ENCODE measurements at places on chromosomes 16 and 17.

DNA sequence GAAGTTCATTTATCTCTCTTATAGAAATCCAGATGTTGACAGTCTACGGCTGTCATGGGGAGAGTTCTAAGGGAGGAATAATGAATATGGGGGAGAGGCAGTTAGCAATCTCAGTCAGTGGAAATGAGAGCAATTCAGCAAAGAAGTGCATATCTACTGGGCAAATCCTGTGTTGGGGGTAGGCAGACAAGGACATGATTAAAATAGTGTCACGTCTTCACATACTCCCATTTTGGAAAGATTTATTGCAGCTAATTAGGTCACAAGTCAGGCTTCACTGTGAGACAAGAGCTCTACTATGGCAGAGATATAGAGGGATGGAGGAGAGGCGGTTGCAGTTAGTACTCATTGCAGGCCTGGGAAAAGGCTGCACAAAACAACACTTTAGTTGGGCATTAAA lies 29.8 kb downstream of the LRRC36 start:
- DNase-seq, result no peak

GRCh38 chr17:42547698-42548069 lies 5.0 kb upstream of the HSD17B1 start:
- no peak for DNase-seq

GRCh38 chr16:86984343-86984742 lies 332.8 kb downstream of the C16orf95 start:
- no peak for DNase-seq

DNA sequence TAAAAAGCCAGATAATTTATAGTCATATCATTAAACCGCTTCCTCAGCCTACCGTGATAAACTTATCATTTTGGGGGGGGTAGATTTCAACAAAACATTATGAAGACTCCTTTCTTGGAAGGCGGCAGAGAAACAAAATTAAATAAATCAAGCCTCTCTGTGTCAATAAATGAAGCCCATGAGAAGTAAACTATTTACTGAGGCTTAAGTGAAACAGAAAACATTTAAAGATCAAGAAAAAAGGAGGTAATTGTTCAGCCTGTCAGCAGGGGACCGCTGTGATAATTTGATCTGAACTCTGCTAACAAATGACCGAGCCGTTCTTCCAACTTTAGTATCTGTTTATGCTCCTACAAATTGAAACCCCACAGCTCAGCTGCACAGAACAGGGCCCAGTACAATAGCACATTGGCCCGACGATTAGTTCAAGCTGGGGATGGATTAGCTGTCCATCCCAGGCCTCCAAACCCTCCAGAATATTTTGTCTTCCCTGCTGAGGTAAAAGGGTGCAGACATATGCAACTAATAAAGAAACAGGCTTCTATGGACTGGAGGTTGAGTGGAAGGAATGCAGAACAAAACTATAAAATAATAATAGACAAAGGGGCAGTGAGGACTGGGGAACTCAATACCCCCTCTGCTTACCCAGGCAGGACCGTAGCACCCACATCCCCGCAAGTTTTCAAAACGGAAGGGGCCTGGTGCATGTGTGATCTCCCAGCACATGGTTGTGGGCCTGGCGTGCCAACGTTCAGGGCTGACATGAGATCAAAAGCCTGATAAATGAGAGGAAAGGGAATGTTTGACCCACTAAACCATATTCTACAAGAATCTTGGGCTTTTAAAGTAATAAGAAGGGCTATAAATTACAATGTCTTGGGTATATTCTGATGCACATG lies 298.1 kb upstream of the IRX5 start:
- no peak for DNase-seq

DNA sequence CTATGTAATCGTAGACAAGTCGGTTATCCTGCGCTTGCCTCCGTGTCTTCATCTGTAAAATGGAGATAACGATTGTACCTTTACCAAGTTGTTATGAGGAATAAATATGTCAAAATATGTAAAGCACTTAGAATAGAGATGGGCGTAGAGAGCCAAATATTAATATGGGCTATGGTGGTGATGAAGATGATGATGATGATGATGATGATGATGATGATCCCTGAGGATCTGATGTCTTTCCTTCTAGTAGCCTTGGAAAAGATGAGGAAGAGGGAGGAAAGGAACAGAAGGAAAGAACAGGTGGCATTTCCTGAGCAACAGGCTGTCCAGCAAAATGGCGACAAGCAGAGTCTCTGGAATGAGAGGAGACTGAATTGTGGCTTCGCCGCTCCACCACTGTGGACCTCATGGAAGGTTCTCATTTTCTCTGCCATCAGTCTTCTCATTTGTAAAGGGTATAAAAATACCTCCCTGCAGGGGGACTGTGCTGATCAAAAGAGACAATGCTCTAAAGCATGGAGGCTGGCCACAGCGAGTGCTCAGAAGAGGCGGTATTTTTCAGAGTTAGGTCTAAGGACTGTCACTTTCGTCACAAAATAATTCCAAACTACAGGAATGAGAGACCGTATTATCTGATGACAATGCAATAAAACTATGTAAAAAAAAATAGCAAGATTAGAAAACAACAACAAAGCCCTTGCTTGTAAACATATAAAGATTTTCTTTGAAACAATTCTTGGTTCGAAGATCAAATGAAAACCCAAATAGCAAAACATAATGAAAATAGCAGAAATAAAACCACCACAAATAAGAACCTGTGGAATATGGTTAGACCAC lies 17.2 kb upstream of the RCVRN start:
- no peak for DNase-seq

DNA sequence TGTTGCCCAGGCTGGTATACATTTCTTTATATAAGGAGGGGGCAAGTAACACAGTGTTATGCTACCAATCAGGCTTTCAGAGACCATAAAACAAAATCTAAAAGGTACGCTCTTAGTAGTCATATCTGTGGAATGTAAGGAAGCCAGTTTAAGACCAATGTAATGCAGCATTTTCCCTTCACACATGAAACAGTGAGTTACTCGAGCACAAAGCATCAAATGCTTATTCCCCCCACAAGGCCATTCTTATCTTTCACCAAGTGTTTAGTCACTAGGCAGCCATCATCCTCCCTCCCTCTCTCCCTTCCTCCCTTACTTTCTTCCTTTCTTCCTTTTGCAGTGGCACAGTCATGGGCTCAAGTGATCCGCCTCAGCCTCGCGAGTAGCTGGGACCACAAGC lies 12.8 kb downstream of the HMOX2 start:
- no peak for DNase-seq

- no peak for DNase-seq
Measured at GRCh38 chr16:57764341-57765159, 29.0 kb downstream of the KATNB1 start.

- DNase-seq, result no peak
Measured at GRCh38 chr17:65013613-65014391, 42.7 kb downstream of the GNA13 start.

GRCh38 chr17:78891406-78892061 lies 11.5 kb downstream of the CEP295NL start:
- DNase-seq, result no peak

DNA sequence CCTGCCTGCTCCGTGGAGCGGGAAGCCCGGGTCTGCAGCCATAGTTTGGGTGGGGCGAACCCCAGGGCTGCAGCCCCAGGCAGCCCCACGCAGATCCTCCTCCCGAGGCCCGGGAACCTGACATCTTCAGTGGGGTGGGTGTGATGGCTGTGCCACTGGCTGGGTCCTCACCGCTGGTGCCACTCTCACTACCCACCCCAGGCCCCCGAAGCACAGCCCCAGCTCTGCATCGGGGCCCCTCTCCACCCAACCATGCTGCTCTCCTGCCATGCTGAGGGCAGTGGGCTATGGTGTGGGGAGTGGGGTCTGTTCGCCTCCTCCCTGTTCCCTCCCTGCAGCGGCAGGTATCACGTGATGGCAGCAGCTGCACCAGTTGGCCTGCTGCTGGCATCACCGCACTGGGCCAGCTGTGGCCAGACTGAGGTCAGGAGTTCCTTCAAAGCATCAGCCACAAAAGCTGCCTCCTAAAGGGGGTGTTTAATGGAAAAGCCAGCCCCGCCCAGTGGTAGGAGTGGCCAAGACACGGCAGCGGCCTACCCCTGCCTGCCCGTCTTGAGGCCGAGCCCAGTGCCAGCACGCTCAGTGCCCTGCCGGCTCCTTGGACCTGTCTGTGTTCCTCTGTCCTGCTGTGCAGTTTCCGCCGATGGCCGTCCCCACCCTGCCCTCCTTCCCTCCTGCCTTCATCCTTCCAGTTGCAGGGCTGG lies 10.8 kb downstream of the KCTD5 start:
- no peak for DNase-seq

GRCh38 chr16:14017886-14018285 lies 53.2 kb upstream of the MRTFB start:
- DNase-seq, result no peak

Data from vagina (tissue), 2 donors.